ENCODE measurements at places on chromosomes 16 and 17.

- no peak for DNase-seq
Measured at GRCh38 chr16:89949756-89950155, 1.2 kb downstream of the DEF8 start.

GRCh38 chr17:50257676-50258224, 16.5 kb upstream of the TMEM92 start:
- no peak for DNase-seq

DNA sequence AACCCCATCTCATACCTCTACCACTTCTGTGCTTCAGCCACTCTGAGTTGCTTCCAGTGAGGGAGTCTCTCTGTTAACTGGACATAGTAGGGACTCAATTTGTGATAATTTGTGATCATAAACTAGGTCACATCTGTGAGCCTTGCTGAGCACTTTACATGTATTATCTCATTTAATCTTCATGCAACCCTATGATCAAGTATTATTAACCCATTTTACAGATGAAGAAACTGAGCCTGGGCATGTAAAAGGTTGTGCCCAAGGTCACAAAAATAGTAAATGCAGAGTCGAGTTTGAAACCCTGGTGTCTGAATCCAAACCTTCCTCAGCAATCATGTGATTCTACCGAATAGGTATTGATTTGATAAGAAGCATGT, 18.6 kb downstream of the PDP2 start:
- no peak for DNase-seq

GRCh38 chr17:40952661-40953060, 14.1 kb downstream of the KRT39 start:
- no peak for DNase-seq

DNA sequence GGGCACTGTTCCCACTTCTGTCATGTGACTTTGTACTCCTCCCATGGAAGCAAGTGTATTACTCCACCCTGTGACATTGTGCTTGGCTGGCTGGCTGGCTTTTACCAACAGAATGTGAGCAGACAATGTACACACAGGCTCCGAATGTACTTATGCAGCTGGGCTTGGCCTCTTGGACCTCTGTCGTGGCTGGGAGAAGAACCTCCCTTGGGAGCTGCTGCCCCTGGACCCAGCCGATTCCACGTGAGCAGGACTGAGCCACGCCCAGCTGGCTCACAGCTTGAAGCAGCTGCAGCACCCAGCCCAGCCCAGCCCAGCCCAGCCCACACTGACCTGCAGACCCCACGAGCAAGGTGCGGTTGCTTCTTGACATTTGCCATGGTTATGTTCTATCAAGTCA, 177.5 kb downstream of the RBFOX3 start:
- no peak for DNase-seq

DNA sequence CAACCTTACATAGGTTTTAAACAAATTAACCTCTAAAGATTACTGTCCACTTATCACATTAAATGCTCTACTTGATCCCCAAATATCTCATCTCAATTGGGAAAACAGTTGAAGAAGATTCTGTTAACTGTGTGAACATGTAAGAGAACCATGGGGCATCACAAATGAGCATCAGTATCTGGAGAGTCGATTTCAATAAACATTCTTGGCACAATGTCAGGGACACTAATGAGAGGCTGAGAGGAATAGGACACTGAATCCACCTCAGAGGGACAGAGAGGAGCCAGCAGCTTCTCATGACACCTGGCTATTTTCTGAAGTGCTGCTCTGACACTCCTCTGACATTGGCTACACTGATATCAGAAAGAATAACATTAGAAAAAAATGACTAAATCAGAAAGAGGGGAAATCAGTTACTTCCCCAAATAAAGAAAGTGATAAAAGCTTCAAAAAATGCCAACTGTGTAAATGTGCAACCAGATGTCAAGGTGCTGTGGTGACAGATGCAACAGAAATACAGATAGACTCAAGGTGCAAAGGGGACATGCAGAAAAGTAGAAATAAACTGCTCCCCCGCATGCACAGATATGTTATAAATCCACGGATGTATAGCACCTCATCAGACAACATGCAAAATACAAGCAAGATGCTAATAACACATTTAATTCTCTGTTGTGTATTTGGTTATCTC, 67.4 kb downstream of the SNX11 start:
- DNase-seq = no peak

DNA sequence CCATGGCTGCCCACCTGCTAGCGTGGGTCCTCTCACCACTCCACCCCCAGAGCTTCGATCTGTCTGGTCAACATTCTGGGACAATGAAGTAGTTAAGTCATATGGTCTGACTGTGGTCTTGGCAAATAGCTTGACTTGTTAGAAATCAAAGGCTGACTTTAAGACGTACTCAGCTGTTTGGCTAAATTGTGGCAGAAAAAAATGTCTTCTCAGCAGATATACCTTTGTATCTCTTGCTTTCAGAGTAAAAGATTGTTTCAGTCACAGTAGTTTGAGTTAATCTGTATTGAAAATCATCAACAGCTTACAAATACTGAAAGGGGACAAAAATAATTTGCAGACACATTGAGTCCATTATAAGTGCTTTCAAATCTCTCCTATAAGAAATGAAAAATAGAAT, 2.1 kb upstream of the ZNF267 start:
- DNase-seq = no peak

- no peak for DNase-seq
Measured at GRCh38 chr16:86529160-86529559, 18.8 kb downstream of the FOXF1 start.

DNA sequence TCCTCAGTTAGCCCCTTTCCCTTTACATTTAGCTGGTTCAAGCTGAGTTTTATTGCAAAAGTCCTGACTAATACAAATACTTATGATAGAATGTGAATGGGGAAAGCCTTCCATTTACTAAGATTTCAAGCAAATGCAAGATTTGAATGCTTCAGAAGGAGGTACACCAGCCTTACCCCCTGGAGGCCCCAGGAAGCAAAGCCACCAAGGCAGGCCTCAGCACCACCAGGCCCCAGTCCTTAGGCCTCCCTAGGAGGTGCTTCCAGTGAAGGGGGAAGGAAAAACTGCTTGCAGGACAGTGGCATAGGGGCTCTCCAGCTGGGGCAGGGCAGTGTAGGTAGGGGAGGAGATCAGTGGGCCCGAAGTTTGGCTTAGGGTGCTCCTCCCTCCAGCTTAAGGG, 7.3 kb upstream of the PRPSAP2 start:
- no peak for DNase-seq

DNA sequence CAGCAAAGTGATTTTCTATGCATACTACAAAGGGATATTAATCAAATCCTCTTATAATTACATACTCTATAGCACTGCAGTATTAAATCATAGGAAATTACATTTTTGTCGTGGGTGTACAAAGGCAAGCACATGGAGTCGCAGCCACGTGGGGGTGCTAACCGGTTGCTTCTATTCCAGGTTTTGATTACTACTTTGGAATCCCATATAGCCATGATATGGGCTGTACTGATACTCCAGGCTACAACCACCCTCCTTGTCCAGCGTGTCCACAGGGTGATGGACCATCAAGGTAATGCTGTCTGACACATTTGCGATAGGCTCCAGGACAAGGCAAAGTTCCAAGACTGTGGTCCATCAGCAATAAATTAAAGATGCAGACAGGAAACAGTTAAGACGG, 60.1 kb downstream of the ARSG start:
- no peak for DNase-seq

- no peak for DNase-seq
Measured at GRCh38 chr17:82073446-82073845, 7.8 kb upstream of the DUS1L start.

DNA sequence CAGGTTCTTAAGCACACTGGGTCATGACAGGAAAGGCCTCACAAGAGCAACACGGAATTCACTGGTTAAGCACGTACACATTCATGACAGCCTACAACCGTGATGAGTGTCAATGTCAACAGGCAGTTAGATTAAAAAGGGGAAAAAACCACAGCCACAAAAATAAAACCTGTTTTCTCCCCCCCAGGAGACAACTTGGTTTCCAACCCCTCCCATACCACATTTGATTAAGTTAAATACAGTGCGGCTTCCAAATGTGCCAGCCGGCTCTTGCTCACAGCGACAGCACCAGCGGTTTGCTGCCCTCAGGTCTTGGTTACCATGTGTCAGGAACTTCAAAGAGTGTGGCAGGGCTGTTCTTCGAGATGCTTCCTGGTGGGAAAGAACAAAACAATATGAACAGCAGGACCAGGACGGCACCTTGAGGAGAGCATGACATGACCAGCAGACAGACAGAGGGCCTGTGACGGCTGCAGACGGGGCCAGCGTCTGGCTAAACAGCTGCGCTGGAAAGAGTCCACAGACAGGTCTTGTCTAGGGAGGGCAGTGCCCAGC, 193.6 kb downstream of the PARN start:
- DNase-seq = no peak

DNA sequence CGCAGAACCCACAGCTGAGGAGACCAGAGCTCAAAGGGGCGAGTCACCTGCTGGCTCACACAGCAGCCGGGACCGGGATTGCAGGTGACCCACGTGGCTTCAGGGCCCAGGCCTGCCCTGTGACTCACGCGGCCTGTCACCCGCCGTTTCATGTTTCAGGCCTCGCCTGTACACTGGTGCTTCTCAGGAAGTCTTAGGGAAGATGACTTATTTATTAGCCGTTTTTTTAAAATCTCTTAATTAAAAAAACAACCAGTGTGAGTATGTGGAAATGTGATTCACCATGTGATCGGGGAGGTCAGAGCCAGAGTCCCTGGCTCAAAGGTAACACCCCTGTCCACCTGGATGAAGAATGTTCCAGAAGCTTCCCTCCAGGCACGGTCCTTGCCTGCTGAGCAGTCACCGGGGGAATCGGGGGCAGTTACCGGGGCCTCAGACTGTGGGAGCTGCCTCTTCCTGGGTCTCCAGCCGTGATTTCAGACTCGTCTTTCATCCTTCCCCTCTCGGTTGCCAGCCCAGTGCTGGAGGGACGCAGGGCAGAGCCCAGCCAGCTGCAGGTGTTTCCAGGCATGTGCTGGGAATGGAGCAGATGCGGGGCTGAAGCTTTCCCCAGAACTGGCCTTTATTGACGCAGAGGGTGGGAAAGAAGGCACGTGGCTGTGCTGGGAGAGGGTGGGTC, 49.3 kb downstream of the CMIP start:
- DNase-seq = peak; percentile 20

GRCh38 chr17:2478458-2478857, 33.2 kb downstream of the METTL16 start:
- DNase-seq = no peak

DNA sequence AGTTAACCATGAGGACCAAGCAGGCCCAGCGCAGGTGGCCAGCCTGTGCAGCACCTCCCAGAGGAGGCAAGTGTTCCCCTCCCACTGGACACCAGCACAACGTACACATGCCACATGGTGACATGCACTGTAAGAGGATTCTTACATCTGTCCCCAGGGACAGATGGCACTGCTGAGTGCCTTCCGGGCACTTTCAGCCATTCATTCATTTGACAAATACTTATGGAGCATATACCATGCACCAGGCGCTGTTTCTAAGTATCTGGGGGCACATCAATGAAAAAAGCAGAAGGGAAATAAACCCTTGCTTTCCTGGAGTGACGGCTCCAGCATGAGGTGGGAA, 79.6 kb downstream of the GAS7 start:
- no peak for DNase-seq

DNA sequence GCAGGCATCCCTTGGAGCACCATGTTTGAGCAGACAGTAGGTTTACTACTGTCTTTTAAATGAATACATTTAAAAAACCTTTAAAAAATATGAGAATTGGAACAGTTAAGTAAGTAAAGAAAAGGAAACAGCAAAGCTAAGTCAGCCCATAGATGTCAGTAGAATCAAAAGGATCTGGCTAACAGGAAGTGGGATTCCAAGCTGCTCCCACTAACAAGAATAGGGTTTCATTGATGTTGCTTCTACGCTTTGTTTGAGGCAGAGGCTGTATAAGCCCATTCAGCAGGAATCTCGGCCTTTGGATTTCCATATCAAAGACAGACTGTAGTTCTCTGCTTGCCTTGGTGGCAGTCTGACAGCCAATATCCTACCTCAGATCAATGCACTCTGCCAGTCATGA, 122.9 kb upstream of the ELAC2 start:
- no peak for DNase-seq

GRCh38 chr16:27289669-27290068, 21.1 kb upstream of the NSMCE1 start:
- DNase-seq = no peak

- DNase-seq = no peak
Measured at GRCh38 chr17:75806822-75807500, 22.4 kb downstream of the UNK start.

GRCh38 chr16:50067290-50067853, 1.6 kb downstream of the HEATR3 start:
- DNase-seq = no peak

- DNase-seq = peak; percentile 37
Measured at GRCh38 chr17:50866950-50867362, 802 bp upstream of the TOB1 start.

GRCh38 chr16:77584205-77584859, 138.0 kb upstream of the NUDT7 start:
- peak; percentile 25 for DNase-seq

- DNase-seq = peak; percentile 24
Measured at GRCh38 chr16:67917852-67918236, 13.8 kb downstream of the CTRL start.

DNA sequence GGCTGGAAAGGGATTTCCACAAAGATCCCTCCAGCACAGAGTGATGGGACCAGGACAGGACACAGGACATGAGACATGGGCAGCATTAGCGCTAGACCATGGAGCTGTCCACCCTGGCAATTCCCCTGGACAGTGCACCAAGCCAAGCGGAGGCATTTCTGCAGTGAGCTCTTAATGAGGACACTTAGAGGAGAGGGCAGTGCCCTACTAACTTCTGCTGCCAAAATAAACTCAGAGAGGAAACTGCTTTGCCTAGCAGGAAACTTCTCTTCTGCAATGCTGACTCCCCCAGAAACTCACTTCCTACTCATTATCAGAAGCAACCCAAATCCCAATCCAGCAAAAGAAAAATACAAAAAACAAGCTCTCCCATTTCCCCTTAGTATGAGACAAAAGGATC, 119.2 kb downstream of the HS3ST2 start:
- no peak for DNase-seq

GRCh38 chr17:72710834-72711233, 381.7 kb downstream of the SLC39A11 start:
- DNase-seq = no peak

GRCh38 chr17:78910497-78911284, 7.7 kb upstream of the CEP295NL start:
- DNase-seq = no peak

GRCh38 chr16:73124665-73125375, 76.9 kb upstream of the ZFHX3 start:
- no peak for DNase-seq

All from stimulated activated CD8-positive, alpha-beta memory T cell treated with anti-CD3 and anti-CD28 coated beads, Interleukin-2, amount 100 ng/mL, for 48 hours (primary cell).